ENCODE measurements at places on chromosomes 13 and 19.

DNA sequence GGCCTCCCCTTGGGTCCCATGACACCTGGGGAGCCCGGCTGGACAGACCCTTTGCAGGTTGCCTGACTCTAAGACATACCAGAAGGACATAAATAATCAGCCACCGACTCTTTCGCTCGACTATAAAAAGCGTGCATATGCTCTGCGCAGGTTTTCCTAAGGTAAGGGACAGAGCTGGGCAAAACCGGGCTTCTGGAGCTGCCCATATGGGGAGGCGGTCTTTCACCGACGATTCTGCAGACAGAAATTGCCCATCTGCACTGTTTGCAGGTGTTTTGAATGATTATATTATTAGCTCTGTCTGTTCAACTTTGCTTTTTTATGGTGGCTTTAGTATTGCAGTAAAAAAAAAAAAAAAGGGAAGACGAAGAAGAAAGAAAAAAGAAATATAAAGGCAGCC, 347.2 kb downstream of the TSHZ3 start:
- no peak for DNase-seq

GRCh38 chr13:110125613-110126272, 181.2 kb downstream of the COL4A1 start:
- DNase-seq, result no peak

GRCh38 chr19:756236-756635, 5.3 kb downstream of the MISP start:
- no peak for DNase-seq

DNA sequence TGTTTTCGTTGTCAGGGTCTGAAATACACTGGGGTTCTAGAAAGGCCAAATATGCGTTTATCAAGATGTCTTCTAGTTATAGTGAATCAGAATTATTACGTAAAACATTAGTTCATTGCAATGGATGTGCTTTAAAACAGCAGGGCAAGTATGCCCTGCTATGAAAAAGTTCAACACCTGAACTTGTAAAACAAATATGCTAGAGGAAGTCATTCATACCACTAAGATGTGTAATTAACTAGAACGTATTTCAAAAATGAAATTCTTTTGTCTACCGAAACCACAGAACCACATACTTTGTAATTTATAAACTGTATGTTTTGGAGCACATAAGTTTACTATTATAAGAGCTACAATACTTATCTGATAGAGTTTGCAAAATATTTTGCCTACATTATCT, 266.2 kb downstream of the KCTD12 start:
- DNase-seq, result no peak

DNA sequence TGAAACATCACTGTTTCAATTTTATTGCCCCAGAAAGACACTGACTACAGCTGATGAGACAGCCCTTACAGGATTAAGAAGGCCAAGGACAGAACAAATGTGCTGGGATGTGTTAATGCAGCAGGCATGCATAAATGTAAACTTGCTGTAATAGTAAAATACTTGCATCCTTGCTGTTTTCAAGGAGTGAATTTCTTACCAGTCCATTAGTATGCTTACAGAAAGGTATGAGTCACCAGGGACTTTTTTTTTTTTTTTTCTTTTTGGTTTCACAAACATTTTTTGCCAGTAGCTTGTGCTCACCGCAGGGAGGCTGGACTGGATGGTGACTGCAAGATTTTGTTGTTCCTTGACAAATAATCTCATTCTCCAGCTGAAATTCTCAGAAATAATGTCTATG, 55.1 kb downstream of the GPR180 start:
- no peak for DNase-seq

GRCh38 chr19:54191011-54191810, at the start of gene TSEN34:
TSS of gene TSEN34 (plus strand) at chr19:54191308. CDS start at chr19:54191365, 57 bp downstream.
- DNase-seq, result peak; percentile 88

DNA sequence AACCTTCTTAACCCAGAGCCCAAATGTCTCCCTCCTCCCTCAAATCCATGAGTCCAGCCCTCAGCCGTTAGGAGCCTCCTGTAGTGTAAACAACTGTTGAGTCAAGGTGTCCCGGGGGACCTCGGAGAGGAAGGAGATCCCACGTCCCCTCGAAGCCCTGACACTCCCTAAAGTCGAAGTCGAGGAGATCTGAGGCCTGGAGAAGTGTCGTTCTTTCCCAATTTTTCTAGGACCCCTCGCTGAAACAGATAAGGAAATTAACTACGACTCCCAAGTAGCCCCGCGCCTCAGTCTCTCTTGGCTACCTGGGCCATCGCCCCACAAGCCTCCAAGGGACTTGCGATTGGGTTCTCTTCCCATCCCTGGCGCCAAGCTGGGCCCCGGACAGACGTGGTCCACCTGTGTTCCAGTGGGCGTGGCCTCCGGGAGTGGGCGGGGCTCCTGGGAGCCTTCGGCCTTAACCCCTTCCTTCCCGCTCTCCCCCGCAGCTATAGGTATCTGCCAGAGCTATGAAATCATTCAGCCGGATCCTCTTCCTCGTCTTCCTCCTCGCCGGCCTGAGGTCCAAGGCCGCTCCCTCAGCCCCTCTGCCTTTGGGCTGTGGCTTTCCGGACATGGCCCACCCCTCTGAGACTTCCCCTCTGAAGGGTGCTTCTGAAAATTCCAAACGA, 869 bp downstream of the GFY start:
- DNase-seq, result peak; percentile 77

GRCh38 chr19:52307275-52307674, 10.3 kb downstream of the ZNF480 start:
- DNase-seq, result no peak

GRCh38 chr19:23916991-23917390, 2.3 kb downstream of the ZNF726 start:
- DNase-seq, result no peak

DNA sequence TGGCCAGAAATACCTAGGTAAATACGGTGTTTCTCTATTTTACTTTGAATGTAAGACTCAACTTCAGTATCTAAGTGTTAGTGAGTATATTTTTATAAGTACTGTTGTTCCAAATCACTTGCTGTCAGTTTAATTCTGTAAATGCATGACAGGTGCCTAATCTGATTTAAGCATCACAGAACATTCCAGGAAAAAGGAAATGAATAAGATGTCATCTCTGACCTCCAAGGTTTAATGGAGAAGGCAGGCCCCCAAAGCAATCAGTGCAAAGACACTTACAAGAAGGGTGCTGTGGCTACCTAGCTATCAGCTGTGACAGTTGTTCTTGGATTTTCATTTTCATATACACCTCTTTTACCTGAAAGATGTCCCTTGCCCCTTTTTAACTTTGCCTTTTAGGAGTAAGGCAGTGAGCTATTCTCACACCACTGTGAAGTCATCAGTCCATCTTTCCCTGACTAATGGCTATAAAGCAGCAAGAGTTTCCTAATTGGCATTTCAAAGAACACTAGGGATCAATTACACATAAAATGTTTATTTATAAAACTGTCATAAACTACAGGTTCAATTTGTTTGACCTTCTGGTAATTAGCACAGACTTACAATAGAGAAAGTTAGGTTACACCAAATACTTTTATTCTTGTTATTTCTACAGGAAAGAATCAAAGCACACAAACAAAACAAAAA, 427.6 kb downstream of the SPRY2 start:
- DNase-seq, result no peak

DNA sequence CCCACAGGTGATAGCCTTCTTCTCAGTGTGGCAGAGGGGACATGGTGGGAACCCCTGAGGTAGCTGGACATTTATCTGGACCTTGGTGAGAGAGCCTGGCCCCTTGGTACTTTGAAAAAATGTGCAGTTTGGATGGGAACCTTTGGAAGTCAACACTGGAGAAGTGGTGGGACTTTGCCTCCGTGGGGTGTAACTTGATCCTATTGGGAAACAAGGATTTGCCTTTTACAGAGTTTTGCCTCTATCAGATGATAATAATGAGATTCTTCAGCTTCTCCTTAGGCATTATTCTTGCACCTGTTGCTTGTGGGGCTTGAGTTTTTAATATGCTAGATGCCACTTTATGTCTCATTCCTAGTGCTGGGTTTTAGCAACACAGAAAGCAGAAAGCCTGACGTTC, 99.0 kb downstream of the ERCC5 start:
- no peak for DNase-seq

DNA sequence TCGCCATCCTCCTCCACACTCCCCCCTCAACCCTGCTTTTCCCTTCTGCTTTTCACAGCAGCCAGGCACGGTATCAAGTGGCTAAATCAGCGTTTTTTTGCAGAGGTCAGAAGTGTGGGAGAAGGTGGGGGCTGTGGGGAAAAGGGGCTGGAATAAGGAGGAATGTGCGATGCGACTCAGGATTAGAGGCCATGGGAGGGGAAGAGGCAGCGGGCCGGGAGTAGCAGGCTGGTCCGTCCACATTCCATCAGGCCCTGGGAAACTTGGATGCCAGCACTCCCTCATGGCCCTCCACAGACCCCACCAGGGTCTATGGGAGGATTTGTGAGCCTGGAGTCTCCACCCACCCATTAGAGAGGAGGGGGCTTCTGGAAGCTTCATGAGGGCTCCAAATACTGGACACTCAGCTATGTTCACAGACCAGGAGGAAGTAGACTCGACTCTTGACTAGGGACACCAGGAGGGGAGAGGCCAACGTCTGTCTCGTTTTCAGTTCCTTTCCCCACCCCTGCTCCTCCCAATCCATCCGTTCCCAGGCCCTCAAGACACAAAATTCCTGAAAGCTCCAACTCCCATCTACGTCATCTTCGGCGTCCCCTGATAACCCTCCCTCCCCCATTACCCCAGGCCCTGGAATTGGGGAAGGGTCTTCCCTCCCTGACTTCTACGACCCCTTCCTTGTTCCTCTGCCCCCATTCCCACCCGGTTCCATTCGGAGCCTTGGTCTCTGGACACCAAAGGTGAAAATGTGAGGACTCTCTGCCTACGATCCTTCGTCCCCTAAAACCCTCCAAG, 3.3 kb upstream of the KCNC3 start:
- DNase-seq, result no peak

- DNase-seq, result no peak
These were observed 22.4 kb downstream of the GTF2F2 start for GRCh38 chr13:45142440-45143345.

DNA sequence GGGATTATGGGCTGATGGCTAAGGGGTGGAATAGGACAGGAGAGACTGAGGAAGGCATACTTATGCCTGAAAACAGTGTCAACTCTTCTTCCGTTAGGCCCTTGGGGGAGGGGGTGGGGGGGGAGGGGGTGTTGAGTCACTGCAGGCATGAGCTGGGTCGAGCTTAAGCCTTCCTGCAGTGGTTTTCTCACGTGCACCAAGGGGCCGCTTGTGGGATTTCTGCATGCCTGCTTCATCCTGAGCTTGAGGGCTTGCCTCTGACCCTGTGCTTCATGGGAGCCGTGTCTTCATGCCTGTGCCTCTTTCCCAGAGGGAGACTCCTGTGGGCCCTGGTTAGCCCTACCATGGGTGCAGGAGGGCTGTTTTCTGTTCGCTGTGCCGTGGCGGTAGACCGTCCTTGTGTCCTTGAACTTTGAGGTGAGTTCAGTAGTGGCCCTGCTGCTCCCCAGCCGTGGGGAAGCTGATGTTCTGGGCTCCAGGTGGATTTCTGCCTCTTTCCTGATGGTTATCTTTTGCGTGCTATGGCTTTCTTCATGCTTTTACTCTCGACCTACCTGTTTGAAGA, 186.1 kb downstream of the PCCA start:
- DNase-seq, result peak; percentile 90

- DNase-seq, result no peak
These were observed 3.0 kb downstream of the PRKCG start for GRCh38 chr19:53885036-53885435.

GRCh38 chr19:13066226-13066625, 36.4 kb downstream of the LYL1 start:
- no peak for DNase-seq

- no peak for DNase-seq
These were observed 24.6 kb downstream of the DNM2 start for GRCh38 chr19:10742476-10742875.

- DNase-seq, result no peak
These were observed 220.4 kb upstream of the SOX1 start for GRCh38 chr13:111846391-111847159.

DNA sequence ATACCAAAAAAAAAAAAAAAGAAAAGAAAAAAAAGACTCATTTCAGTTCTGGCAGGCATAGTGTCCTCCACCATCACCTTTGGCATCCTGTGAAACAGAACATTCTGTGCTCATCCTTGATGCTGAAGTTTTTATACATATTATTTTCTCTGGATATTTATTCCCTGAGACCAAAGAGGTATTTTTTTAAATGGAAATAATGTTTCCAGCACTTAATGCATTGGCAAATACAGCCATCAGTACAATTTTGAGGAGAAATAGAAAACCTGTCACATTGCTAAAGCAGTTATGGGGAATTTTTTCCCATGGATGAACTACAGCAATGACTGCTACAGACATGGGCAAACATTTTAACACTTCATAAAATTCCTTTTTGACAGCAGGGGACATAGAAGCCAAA, 312.4 kb downstream of the DNAJC15 start:
- no peak for DNase-seq

GRCh38 chr19:15563325-15563794, 51.7 kb upstream of the CYP4F8 start:
- DNase-seq, result no peak

DNA sequence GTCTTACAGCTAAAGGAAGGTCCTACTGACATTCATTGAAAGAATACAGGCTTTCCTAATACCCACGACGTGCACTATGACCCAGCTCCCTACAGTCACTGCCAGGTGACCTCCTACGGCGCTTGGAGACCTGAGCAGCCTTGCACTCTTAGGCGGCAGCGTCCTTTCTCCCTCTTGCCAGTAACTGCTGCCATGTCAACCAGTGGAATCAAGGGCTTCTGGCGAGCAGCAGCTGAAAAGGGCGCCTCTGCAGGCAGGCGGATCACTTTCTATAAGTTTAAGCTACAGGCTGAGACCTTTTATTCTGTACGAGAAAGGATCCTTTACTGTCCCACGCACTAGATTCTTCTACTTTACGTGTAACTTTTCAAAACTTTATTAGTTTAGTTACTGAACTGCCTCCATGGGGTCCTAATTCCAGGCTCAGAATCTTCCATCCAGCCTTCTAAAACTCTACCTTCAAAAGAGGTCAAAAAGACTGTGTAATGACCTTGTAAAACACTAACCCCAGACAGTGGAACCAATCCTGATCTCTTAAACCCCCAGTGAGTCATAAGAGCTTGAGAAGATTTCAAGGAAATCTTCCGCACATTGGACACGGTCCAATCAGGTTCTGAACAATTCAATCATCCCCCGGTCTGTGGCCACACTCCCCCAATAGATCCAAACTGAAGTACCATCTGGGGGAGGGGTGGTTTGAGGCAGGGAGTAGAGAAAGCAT, 1.9 kb downstream of the KCTD12 start:
- DNase-seq, result no peak

GRCh38 chr19:44847144-44848035, 1.3 kb downstream of the NECTIN2 start:
- DNase-seq, result no peak

GRCh38 chr13:112616586-112617362, 28.8 kb upstream of the TUBGCP3 start:
- DNase-seq, result peak; percentile 15

DNA sequence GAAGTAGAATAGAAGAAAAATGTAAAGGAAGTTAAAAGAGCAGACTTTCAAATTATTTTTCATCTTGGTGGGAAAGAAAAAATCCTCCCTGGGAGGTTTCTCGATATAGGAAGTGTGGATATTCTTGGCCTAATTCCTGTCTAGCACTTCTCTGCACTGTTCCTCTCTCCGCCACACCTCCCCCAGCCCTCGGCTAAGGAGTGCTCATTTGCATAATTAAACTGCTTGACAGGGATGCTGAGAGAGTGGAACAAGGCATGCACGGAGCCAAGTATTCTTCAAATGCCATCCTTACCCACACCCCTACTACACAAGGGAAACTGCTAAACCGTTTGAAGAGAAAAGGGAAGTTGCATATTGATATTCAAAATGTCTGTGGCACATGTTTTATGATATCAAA, 511.0 kb upstream of the HTR2A start:
- no peak for DNase-seq
